ENCODE measurements at places on chromosomes 7 and 10.
A peak's percentile ranks its signal among the peaks of the same experiment; 100 is the strongest.

GRCh38 chr7:128266883-128267594 lies 26.0 kb downstream of the LEP start:
- ATAC-seq: no peak

DNA sequence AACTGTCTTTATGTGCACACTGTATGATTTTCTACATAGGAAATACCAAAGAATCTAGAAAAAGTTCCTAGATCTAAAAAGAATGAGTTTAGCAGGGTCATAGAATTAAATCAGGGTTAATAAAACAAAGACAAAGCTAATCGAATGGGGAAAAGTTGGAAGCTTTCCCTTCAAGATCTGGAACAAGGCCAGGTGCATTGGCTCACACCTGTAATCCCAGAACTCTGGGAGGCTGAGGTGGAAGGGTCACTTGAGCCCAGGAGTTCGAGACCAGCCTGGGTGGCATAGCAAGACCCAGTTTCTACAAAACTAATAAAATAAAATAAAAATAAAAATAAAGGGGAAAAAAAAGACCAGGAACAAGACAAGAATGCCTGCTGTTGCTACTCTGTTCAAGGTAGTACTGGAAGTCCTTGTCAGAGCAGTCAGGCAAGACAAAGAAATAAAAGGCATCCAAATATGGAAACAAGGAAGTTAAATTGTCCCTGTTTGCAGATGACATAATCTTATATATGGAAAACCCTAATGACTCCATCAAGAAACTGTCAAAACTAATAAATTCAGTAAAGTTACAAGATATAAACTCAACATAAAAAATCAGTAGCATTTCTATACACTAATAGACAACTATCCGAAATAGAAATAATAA lies 76.1 kb upstream of the RHEB start:
- no peak for ATAC-seq

DNA sequence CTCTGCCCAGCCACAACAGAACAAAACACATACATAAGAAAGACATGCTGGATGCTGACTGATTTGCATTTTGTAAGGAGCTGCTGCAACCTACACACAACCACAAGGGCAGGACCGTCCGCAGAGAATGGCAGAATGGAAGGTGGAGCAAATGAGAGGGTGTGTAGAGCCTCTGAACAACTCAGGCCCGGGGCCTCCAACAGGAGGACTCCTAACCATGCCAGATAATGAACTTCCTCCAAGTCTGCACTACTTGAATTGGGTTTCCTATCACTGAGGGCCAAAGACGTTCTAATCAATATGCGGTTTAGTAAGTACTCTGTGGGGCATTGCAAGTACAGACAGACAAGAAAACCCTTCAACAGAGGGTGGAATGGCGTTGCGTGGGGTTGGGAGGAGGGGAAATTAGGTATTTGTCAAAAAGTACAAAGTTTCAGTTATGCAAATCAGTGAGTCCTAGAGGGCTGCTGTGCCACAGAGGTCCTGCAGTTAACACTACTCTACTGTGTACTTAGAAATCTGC lies 14.6 kb downstream of the VOPP1 start:
- ATAC-seq: peak; percentile 74

DNA sequence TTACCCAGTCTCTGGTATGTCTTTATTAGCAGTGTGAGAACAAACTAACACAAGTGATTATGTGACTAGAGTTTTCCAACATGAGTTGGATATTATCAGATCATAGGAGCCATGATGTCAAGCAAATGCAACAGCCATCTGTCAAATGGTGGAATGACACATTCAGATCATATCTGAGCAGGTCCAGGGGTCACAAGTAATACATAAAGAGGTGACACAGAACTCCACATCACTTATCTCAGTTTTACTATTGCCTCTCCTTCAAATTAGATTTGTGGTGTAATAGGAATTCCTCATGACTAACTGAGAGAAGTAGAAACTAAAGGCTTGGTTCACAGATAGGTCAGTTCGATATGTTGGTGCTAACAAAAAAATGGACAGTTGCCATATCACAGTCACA lies 12.2 kb upstream of the SAMD9L start:
- ATAC-seq: peak; percentile 85

- no peak for ATAC-seq
Observed at GRCh38 chr7:144763291-144763690, 72.6 kb downstream of the TPK1 start.

- no peak for ATAC-seq
Observed at GRCh38 chr10:51747216-51747615, 47.8 kb upstream of the CSTF2T start.

DNA sequence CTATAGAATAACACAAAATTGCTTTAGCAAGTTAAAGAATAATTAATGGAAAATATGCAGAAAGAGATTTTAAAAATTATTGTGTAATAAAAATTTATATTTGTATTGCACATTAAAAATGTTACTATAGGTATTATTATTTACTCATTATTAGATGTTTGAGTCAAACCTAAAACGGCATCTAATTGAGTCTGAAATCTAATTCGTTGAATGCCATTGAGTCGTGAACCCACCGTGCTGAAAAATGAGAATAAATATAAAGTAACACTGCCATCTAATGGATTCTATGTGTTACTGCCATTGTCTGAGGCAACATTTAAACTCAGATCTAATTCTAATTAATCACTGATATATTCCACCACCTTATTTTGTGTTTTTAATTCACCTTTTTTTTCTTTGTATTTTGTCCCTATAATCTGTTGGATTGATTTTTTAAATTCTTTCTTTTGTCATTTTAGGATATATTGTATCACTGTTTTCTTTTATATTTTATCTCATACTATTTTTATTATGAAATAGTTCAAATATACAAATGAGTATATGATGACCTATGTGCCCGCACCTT lies 62.2 kb downstream of the SAMD9 start:
- peak; percentile 35 for ATAC-seq

GRCh38 chr10:104766341-104766740 lies 125.3 kb downstream of the SORCS3 start:
- no peak for ATAC-seq
